Stimulated activated CD4-positive, alpha-beta T cell treated with anti-CD3 and anti-CD28 coated beads, TNF-alpha, amount 100 ng/mL, for 1 hour (primary cell): ENCODE measurements at places on chromosomes 5 and 9.

- DNase-seq: no peak
These were observed 492.3 kb downstream of the SPATA31D1 start for GRCh38 chr9:82480921-82481320.

DNA sequence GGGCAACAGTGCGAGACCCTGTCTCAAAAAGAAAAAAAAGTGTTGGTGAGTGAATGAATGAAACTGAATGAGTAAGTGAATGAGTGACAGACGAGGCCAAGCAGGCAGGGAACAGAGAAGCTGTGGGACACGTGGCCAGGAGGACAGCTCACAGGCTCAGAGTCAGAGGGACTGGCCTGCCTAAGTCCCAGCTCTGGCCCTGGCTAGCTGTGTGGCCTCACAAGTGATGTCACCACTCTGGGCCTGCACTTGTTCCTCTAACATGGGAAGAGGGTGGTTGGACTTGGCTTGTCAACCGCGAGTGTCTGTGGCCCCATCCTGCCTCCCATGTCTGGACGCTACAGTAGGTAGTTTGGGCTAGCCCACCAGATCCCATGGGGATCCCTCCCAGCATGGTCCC is 4.7 kb upstream of the PLPP7 start:
- DNase-seq: no peak

DNA sequence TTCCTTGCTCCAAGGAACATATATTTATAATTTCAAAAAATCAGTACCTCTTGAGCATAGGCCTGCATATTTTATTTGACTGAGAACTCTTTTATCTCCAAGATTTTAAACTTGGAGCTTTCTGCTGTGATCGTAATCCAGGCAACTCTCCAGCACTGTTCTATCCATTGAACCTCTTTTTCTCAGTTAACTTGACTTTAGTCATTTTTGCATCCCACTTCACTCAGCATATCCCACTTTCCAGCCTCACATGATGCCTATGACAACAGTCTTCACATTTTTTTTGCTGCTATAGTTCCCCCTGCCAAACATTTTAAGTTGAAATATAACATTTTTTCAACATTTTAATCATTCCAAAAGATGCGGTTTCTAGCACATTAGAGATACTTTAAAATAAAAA is 9.1 kb upstream of the PSIP1 start:
- no peak for DNase-seq

- no peak for DNase-seq
These were observed 6.4 kb upstream of the ABLIM3 start for GRCh38 chr5:149134778-149135500.

GRCh38 chr5:156405988-156406387 is 79.0 kb downstream of the SGCD start:
- no peak for DNase-seq

GRCh38 chr5:132369474-132370180 is at the start of gene SLC22A5:
Gene SLC22A5, plus strand, starts transcription at chr5:132369710. Its CDS starts 263 bp downstream, at chr5:132369973.
- DNase-seq: peak; percentile 68

DNA sequence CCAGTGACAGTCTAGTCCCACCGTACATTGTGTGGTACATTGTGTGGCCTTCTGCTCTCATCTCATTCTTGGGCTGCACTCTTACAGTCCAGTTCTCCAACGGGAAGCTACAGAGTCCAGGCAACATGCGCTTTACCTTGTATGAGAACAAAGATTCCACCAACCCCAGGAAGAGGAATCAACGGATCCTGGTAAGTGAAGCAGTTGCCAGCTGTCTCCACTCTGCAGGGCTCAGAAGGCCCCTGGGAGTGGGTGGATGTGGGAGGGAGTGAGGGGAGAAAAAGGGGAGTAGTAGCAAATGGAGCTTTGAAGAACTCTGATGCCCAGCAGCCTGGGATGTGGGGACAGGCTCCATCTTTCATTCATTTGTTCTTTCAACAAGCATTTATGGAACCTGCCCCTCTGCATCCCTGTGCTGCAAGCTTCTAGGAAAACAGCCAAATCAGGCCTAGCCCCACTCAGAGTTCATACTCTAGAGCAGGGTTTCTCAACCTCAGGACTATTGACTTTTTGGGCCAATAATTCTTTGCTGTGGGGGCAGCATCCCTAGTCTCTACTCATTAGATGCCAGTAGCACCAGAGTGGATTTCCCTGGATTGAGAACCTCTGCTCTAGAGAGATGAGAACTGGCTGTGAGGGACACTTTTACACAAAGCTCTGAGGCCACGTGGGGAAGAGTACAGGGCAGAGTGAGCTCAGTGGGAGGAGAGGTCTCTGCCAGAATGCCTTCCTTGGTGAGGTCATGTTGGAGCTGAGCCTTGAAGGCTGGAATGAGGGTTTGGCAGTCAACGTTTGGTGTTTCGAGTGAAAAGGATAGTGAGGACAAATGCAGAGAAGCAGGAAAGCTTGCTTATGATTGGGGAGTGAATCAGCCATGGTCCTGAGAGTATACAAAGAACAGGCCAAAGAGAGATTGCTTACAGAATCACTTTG is 1.1 kb downstream of the POLR1E start:
- DNase-seq: no peak

- no peak for DNase-seq
These were observed 267.7 kb downstream of the ADAMTS6 start for GRCh38 chr5:65213921-65214525.

DNA sequence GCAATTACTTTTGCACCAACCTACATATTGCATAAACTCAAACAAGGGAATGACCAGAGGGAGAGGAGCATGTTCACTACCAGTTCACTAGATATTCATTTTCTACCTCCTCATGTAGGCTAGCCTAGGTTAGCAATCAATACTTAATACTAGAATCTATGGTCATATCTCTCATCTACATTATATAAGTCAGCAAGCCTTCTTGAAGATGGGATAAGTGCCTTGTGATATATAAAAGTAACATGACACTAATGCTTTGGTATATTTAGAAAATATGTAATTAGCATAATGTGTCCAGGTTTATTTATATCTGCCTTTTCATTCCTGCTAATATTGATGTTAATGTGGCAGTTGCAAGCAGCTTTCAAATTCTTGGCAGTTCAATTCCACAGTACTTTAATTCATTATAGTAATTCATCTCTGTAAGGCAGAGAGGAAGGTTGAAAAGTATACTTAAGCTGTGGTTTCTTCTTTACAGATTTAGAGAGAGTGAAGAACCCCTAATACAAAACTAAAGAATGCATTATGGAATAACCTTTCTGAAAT is 1613.2 kb upstream of the ACO1 start:
- no peak for DNase-seq

- DNase-seq: no peak
These were observed at the start of gene C7 for GRCh38 chr5:40909264-40909663. Gene C7, plus strand, starts transcription at chr5:40909497. Its CDS starts 114 bp downstream, at chr5:40909611.

DNA sequence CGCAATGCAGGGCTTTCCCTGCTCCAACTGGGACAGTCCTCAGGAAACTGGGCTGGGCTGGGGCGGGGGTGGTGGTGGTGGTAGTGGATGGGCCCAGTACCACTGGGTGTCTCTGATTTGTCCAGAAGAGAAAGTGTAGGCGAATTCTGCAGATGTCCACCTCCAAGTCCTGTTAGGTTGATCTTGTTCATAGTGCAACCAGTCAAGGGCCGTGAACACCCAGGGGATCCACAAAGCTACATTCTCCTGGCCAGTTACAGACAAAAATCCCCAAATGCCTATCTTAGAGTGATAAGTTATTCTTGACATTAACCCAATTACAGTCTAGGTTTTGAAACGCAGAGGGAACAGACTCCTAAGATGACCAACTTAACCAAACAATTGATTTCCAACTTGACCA is 97.5 kb upstream of the SHB start:
- DNase-seq: no peak

DNA sequence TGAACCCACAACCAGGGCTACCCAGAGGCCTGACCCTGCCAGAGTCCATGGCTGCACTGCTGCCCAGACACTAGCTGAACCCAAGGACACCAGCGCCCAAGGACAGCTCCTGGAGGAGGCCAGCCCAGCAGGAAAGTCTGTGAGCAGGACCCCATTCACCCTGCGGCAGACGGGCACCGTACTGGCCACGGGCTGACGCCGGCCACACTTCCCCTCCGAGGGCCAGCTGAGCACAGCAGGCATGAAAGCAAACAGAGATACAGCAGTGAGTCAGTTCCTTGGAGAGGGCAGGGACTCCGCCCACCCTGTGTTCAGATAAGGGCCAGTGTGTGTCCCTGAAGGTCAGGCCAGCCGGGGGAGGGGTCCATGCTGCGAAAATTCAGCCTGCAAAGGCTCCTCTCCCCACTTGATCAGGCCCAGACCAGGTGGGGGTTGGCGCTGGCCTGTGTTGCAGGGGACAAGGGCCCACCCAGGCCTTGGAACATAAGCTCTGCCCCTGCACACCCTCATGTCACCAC is 3.2 kb downstream of the RNF208 start:
- no peak for DNase-seq
